ENCODE measurements at places on chromosomes 1 and 21.

DNA sequence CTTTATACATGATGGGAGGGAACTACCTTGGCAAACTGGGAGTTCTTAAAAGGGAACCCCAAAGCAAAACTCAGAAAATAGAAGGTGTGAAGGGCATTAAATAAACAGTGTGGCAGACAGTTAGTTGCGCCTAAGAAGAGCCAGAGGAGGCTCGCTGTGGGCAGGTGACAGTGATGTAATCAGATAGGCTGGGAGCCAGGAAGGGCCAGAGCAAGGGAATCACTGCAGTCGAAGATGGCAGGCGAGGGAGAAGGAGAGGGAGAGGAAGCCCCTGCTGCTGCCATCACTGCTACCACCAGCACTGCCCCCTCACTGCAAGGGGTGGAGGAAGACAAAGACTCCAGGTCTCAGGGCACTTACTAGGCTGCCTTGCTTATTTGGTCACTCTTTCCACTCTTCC lies 97.2 kb downstream of the ST3GAL3 start:
- no peak for DNase-seq

DNA sequence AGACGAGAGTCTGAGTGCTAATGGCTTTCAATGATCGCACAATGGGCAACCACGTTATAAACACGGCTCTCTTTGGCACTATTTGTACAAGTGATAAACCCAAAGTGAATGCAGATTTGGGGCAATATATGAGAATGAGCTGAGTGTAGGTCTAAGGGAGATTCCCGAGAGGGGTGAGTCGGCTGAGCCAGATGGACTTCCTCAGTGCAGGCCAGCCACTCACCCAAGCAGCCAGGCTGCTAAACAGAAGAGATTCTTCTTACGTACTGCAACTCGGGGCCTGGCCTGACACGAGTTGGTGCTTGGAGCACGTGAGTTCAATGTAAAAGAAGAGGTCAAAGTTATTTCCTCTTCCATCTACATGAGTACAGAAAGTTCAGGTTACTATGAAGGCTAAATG lies 6.2 kb upstream of the MIXL1 start:
- DNase-seq, result no peak

GRCh38 chr1:106717591-106717990 lies 338.9 kb upstream of the PRMT6 start:
- no peak for DNase-seq

- DNase-seq, result no peak
Observed at GRCh38 chr1:6801199-6801598, 15.9 kb downstream of the CAMTA1 start.

DNA sequence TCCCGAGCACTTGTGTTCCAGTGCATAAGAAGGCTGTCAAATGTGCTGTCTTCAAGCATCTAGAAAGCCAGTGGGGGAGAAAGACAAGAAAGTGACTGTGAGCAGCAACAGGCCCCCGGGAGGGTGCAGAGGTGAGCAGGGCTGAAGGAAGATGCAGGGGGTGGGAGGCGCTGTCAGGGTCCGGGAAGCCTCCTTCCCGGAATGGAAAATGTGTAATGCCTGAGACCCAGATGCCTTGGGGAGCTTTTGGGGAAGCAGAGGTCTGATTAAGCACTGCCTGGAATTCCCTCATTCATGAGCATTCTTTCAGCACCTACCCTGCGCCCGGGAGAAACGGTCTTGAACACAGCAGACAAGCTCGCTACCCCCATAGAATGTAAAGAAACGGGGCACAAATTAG lies 1.3 kb downstream of the NPHP4 start:
- no peak for DNase-seq

DNA sequence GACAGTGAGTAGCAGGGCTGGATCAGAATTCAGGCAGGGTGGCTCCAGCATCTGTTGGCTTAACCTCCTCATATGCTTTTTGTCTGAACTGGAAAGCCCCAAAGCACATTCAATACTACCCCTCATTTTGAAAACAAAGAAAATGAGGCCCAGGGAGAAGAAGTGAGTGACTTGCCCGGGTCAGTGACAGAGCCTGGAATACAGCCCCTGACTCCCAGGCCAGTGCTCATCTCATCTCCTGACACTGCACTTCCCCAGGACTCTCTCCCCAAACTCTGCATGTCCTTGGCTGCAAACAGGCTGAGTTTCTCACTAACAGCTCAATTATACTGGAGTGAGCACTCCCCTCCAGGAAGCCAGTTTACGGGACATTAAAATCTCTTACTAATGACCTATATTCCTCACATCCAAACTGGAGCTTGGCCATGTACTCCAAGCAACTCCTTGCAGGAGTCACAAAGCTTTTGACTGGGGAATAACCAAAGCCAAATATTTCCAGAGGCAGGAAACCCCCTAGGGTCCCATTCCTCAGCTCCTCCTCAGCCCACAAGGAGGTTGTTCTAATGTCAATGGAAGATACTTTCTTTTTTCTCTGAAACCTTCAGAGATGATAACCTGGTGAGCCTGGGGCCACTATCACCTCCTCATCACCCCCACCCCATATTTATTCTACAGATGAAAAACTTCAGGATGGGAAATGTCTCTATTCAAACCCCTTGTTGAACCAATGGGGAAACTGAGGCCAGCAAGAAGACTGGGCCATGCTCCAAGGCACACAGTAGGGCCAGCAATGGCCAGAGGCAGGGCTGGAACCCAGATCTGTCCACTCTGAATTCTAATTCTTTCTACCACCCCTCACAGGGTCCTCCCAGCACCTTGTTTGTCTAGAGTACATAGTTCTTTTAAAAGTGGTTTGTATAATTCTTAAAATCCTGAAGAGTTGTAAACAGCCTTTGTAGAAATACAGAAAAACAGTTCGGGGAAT lies 127.0 kb downstream of the PLPP3 start:
- DNase-seq, result no peak

GRCh38 chr1:243325305-243325890 lies 69.6 kb downstream of the SDCCAG8 start:
- no peak for DNase-seq

Data from retinal pigment epithelial cell (primary cell).